ENCODE measurements at places on chromosomes 5 and 9.

GRCh38 chr5:159800131-159800840 lies 116.0 kb upstream of the ADRA1B start:
- no peak overlapping the region for H3K4me3 ChIP-seq
- no peak for DNase-seq
- no peaks in the 10 kb centered on the region for H3K36me3 ChIP-seq
- H3K4me1 ChIP-seq = no peaks in the 10 kb centered on the region
- peaks cover 25% of the 10 kb centered on the region for H3K27me3 ChIP-seq
- H3K27ac ChIP-seq = no peak overlapping the region

GRCh38 chr5:142680605-142681259 lies 5.2 kb downstream of the FGF1 start:
- no peaks in the 10 kb centered on the region for H3K36me3 ChIP-seq
- H3K27me3 ChIP-seq = peaks cover 2% of the 10 kb centered on the region
- no peak overlapping the region for H3K4me3 ChIP-seq
- DNase-seq = no peak

GRCh38 chr9:78919701-78920100 lies 622.8 kb downstream of the PSAT1 start:
- no peak overlapping the region for H3K27ac ChIP-seq
- H3K36me3 ChIP-seq = no peaks in the 10 kb centered on the region

GRCh38 chr9:76528642-76529190 lies 69.7 kb downstream of the GCNT1 start:
- H3K4me1 ChIP-seq = peaks cover 7% of the 10 kb centered on the region
- peaks cover 2% of the 10 kb centered on the region for H3K27me3 ChIP-seq
- H3K4me3 ChIP-seq = no peak overlapping the region
- no peak overlapping the region for H3K27ac ChIP-seq

DNA sequence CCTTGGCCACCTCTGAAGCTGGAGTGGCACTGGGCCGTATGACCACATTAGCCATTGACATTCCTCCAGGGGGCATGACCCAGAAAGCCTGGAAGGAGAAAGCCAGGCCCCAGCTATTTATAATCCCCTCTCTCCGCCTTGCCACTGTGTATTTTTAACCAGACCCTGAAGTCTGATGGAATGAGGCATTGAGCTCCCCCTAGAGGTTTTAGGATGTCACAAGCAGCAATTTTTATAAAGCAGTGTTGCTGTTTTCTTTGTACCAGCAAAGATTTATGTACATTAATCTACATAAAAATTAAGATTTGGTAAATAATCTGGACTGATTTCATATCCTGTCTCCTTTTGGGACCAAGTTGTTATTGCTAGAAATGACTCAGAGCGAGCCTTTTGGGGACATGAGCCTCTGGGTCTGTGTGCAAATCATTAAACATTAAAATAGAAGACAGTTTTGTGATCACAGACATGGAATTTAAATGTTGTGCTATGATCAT lies 127.1 kb downstream of the TRIO start:
- no peaks in the 10 kb centered on the region for H3K4me1 ChIP-seq
- H3K36me3 ChIP-seq = no peaks in the 10 kb centered on the region
- DNase-seq = no peak
- H3K27me3 ChIP-seq = peaks cover 26% of the 10 kb centered on the region
- H3K27ac ChIP-seq = no peak overlapping the region
- no peak overlapping the region for H3K4me3 ChIP-seq

DNA sequence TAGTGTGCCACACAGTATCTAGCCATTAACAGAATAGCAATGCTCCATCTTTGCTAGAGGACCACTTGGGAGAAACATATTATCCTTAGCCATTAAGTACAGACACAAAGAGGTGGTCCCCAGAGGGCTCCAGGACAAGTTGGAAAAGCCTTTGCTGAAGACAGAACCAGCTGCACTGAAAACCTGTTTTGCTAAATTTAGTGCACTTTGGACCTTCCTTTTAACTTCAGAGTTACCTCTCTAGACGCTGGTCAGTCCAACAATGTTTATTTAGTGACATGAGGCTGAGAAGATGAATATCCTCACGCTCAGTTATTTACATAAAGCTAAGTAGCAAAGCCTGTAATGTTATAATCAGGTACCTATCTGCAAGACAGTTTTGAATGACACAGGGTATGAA lies 265.0 kb upstream of the ZNF608 start:
- DNase-seq = no peak
- H3K36me3 ChIP-seq = no peaks in the 10 kb centered on the region
- H3K4me3 ChIP-seq = no peak overlapping the region
- H3K27me3 ChIP-seq = no peaks in the 10 kb centered on the region

GRCh38 chr5:1745796-1746370 lies 53.8 kb downstream of the MRPL36 start:
- no peaks in the 10 kb centered on the region for H3K4me1 ChIP-seq
- H3K4me3 ChIP-seq = no peak overlapping the region
- peaks cover 15% of the 10 kb centered on the region for H3K27me3 ChIP-seq
- H3K27ac ChIP-seq = no peak overlapping the region
- peak; percentile 9 for DNase-seq
- no peaks in the 10 kb centered on the region for H3K36me3 ChIP-seq

DNA sequence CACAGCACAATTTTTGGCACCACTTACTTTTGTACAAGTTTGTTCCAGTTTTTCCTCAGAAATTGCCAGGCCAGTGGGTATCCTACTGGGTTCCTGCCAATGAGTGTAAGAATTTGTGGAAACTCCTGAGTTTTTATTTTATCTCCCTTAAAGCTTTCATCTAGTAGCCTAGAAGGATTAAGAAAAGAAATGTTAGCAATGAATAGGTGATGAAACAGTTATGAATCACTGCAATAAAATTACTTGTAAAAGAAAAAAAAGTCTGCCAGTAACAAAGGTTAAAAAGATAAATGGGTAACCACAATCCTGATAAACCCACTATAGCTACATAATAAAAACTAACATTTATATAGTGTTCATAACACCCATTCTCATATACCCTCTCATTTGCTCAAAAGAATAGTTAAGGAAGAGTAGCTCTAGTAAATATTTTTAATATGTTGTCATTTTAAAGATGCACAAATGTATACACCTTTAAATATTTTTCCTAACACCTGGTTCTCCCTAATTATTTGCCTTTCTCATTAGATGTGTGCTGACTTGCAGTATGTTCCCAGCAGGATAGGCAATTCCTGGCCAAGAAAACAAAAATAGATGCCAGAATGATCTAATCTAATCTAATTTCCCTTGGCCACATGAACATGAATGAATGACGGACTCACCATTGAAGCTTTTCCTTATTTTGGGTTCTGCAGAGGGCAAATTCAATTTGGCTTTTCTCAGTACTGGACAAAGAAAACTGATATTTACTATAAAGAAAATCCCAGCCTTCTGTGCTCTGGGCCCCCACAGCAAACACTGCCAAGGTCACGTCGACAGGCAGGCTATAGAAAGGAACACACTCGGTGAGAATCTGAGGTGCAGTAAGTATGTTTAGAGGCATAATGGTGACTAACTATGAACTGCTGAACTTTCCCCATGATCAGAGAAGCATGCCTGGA lies 26.4 kb downstream of the ERAP1 start:
- no peaks in the 10 kb centered on the region for H3K27me3 ChIP-seq
- no peak overlapping the region for H3K4me3 ChIP-seq
- peaks cover 45% of the 10 kb centered on the region for H3K36me3 ChIP-seq

DNA sequence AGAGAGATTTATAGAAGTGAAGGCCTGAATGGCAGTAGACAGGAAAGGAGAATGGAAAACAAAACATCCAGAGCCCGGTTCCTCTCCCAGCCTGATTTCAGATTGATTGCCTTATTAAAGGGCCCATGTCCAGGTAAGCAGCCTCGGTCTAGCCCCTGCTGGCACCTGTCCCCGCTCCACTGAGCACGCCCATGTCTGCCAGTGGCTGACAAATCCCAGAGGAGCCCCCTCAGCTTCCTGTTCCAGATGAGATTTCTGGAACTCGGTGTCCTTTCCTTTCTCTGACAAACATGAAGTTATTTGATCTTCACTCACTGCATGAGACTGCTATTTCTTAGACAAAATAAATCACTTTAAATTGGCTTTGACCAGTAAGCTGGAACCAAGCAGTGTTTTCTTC lies 187.0 kb upstream of the ADCY2 start:
- no peaks in the 10 kb centered on the region for H3K27me3 ChIP-seq
- no peaks in the 10 kb centered on the region for H3K36me3 ChIP-seq
- no peak overlapping the region for H3K4me3 ChIP-seq
- DNase-seq = no peak
- no peak overlapping the region for H3K27ac ChIP-seq

DNA sequence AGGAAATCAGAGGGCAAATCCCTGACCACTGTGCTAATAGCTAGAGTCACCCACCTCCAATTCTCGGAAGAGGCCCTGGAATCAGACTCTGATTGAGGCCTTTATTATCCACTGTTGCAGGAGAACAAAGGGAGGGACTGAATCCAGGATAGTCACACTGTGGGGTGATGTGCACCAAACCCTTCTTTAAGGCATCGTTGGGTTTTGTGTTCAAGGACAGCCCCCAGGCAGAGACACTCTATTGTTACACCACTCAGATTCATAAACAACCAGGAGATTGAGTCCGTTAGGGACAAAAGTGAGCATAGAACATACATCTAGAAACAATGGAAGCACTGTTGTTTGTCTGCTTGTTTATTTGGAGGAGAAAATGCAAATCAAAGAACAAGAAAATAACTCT lies 124.6 kb upstream of the TBCA start:
- no peaks in the 10 kb centered on the region for H3K4me1 ChIP-seq
- no peak overlapping the region for H3K4me3 ChIP-seq
- no peaks in the 10 kb centered on the region for H3K27me3 ChIP-seq
- no peak for DNase-seq

GRCh38 chr9:4171971-4172370 lies 127.9 kb downstream of the GLIS3 start:
- H3K4me1 ChIP-seq = no peaks in the 10 kb centered on the region
- H3K4me3 ChIP-seq = no peak overlapping the region
- H3K36me3 ChIP-seq = no peaks in the 10 kb centered on the region
- H3K27me3 ChIP-seq = no peaks in the 10 kb centered on the region

GRCh38 chr5:140828362-140828737 lies 590 bp downstream of the PCDHA6 start:
- no peaks in the 10 kb centered on the region for H3K36me3 ChIP-seq
- DNase-seq = no peak
- no peak overlapping the region for H3K27ac ChIP-seq
- peaks cover 8% of the 10 kb centered on the region for H3K27me3 ChIP-seq
- H3K4me3 ChIP-seq = no peak overlapping the region
- no peaks in the 10 kb centered on the region for H3K4me1 ChIP-seq

GRCh38 chr9:83744206-83744605 lies 36.4 kb upstream of the UBQLN1 start:
- H3K27ac ChIP-seq = no peak overlapping the region
- H3K4me1 ChIP-seq = no peaks in the 10 kb centered on the region
- H3K36me3 ChIP-seq = no peaks in the 10 kb centered on the region

DNA sequence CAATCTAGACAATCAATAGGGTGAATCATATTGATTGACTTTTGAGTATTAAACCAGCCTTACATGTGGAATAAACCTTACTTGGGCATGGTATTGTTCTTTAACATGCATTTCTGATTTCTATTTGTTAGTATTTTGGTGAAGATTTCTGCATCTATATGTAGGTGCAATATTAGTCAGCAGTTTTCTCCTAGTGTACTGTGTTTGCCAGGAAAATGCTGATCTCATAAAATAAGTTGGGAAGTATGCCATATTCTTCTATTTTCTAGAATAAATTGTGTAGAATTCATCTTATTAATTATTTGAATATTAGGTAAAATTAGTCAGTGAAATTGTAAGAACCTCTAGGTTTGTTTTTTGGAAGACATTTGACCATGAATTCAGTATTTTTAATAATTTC lies 38.4 kb downstream of the ANXA2R start:
- no peak for DNase-seq
- peaks cover 4% of the 10 kb centered on the region for H3K27me3 ChIP-seq
- no peak overlapping the region for H3K4me3 ChIP-seq
- no peak overlapping the region for H3K27ac ChIP-seq

DNA sequence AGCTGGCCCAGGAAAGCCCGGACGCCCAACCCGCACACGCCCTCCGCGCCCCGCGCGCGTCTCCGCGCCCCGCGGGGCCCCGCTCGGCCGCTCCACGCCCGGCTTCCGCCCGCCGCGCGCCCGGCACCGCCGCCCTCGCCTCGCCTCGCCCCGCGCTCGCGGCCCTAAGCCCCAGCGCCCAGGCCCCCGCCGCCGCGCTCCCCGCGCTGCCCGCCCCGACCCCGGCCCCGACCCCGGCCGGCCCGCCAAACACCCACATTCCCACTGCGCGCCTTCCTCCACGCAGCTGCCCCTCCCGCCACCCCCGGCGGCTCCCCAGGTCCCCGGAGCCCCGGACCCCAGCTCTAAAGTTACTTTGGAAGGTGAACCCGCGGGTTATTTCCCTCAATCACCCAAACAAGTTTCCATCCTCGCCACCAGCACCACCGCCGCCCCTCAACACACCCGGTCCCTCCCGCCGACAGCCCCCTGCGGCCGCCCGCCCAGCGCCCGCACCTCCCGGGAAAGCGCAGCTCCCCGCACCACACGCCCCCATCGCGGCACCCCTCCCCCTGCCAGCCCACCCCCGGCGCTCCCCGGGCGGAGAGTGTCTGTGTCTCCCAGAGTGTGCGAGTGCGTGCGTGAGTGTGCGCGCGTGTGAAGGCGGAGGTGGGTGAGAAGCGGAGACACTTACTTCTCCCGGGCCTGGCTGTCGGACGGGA lies 439 bp downstream of the SSBP2 start:
- peaks cover 34% of the 10 kb centered on the region for H3K27me3 ChIP-seq
- H3K4me3 ChIP-seq = peak overlapping the region; percentile 92
- peaks cover 24% of the 10 kb centered on the region for H3K4me1 ChIP-seq

DNA sequence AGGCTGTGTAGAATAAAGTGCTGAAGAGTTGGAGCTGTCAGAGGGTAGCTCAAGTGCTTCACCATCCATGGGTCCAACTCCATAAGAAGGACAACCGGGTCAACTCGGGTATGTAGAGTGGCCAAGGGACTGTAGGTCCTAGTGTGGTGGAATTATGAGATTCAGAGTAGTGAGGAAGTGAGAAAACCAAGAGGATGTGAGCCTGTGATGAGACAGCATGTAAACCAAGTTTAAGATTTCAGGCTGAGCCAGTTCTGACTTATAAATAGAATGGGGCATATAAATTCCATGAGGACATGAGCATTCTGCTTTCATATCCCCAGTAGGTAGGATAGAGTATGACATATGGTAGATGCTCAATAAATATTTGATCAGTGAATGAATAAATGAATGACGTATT lies 96.3 kb downstream of the CFAP95 start:
- no peak for DNase-seq
- no peak overlapping the region for H3K27ac ChIP-seq
- H3K4me3 ChIP-seq = no peak overlapping the region

- no peak overlapping the region for H3K27ac ChIP-seq
- H3K4me1 ChIP-seq = no peaks in the 10 kb centered on the region
- no peaks in the 10 kb centered on the region for H3K36me3 ChIP-seq
- H3K4me3 ChIP-seq = no peak overlapping the region
- DNase-seq = no peak
- H3K27me3 ChIP-seq = peaks cover 7% of the 10 kb centered on the region
Observed at GRCh38 chr5:57307516-57307915, 133.7 kb downstream of the GPBP1 start.

Measured in activated naive CD8-positive, alpha-beta T cell treated with anti-CD3 and anti-CD28 coated beads, Interleukin-2, amount 10 ng/mL, durations not matched to agents 7 days and 5 days (primary cell).